ENCODE measurements at places on chromosomes 3 and 15. TPM values are rescaled to one million over a fixed set of nuclear protein-coding genes. Genes with fewer than 3 reads are reported as not detected.

Gene PODXL2
- 6.2 TPM for total RNA-seq

Gene HHLA2
- not detected for total RNA-seq

DNA sequence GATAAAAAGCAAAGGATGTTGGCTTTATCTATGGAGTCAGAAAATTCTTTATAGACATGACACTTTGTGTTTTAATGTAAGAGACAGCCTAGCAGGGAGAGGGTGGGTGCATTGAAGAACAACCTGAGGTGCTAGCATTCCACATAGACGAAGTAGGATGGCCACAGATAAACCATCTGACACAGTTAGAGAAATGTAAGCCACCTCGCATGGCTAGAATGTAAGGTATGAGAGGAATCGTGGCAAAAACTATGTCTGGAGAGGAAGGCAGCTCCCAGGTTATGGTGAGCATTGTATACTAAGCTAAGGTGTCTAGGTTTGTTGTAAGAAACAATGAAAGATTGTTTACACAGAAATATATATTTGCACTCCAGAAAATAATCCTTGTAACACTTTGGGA lies 194.0 kb upstream of the SLITRK3 start:
- DNase-seq = no peak
- no peaks in the 10 kb centered on the region for H3K36me3 ChIP-seq
- H3K27ac ChIP-seq = no peak overlapping the region
- no peak overlapping the region for H3K4me3 ChIP-seq

Gene LRRIQ4
- 0.26 TPM for total RNA-seq

Gene CYP1A2
- total RNA-seq = not detected

GRCh38 chr15:62242999-62243398 lies 77.9 kb upstream of the C2CD4B start:
- no peak overlapping the region for H3K4me3 ChIP-seq
- no peak for DNase-seq

GRCh38 chr3:148848410-148848809 lies 16.7 kb upstream of the CPA3 start:
- H3K27ac ChIP-seq = no peak overlapping the region
- no peaks in the 10 kb centered on the region for H3K27me3 ChIP-seq
- H3K36me3 ChIP-seq = no peaks in the 10 kb centered on the region
- H3K4me1 ChIP-seq = peaks cover 2% of the 10 kb centered on the region
- no peak for DNase-seq

DNA sequence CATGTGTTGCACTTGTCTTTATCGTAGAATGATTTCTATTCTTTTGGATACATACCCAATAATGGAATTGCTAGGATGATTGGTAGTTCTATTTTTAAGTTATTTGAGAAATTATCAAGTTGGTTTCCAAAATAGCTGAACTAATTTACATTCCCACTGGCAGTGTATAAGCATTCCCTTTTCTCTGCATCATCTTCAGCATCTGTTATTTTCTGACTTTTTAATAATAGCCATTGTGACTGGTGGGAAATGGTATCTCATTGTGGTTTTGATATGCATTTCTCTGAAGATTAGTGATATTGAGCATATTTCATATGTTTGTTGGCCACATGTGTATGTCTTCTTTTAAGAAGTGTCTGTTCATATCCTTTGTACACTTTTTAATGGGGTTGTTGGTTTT lies 81.7 kb upstream of the NUDT16 start:
- no peak for DNase-seq
- no peaks in the 10 kb centered on the region for H3K36me3 ChIP-seq
- H3K27ac ChIP-seq = no peak overlapping the region
- no peaks in the 10 kb centered on the region for H3K4me1 ChIP-seq
- no peaks in the 10 kb centered on the region for H3K27me3 ChIP-seq

Gene DNAJB8
- total RNA-seq = not detected

DNA sequence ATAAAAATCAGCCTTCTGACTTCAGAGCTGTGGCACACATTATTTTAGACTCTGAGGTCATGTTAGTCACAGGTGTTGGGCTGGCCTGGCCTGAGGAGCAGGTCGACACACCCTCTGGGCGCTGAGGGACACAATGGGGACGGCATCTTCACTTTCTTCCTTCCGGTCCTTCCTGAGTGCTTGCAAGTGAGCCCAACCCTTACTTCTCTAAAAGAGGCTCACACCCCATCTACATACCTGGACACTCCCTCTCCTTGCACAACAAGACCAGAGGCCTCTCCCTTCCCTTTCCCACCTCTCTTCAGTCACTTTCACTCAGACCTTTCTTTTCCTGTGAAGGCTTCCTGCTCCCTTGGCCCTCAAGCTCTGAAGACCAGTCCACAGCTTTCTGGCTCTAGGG lies 85.4 kb downstream of the XXYLT1 start:
- H3K4me3 ChIP-seq = no peak overlapping the region
- no peak for DNase-seq
- H3K27ac ChIP-seq = no peak overlapping the region
- H3K36me3 ChIP-seq = no peaks in the 10 kb centered on the region
- no peaks in the 10 kb centered on the region for H3K27me3 ChIP-seq
